ENCODE measurements at places on chromosomes 7 and 10. TPM values are rescaled to one million over a fixed set of nuclear protein-coding genes. Genes with fewer than 3 reads are reported as not detected.

DNA sequence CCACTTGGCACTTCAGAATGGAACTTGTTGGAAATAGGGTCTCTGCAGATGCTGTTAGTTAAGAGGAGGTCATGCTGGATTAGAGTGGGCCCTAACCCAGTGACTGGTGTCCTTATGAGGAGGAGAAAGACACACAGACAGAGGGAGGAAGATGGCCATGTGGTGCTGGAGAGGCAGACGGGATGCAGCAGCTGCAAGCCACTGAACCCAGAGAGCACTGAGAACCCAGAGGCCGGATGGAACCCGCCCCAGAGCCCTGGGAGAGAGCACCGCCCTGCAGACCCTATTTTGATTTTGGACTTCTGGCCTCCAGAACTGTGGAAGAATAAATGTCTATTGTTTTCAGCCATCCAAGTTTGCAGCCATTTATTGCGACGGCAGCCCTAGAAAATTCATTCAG lies 58.0 kb upstream of the EBF3 start:
- DNase-seq = no peak

GRCh38 chr10:1419796-1420610 lies 317.3 kb downstream of the ADARB2 start:
- DNase-seq = no peak

DNA sequence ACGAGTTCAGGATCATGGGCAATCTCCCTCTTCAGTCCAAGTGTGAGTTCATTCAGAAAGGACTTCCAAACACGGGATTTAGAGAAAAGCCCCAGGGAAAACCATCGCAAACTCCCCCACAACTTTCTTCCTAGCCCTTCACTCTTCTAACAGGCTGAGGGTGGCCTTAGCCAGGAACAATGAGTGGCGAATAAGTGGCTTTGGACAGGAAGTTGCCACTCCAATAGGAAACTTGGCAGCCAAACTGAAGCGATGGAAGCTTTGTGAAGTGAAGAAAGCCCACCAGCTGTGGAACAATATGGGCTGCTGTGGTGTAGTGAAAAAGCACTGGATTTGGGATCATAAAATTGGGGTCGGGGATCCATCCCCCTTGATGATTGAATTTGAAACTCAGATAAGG lies 193.2 kb downstream of the TEX36 start:
- DNase-seq = no peak

DNA sequence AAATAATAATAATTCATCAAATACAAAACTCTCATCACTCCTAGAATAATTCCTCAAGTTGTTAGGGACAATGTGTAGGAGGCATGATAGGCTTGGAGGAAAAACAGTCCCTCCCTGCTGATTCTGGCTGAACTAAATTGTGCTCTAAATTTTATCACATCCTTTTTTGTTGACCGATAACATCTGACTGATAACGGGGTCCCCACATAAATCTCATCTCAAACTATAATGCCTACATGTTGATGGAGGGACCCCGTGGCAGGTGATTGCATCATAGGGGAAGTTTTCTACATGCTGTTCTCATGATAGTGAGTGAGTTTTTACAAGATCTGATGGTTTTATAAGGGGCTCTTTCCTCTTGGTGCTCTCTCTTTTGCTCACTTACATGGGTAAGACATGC lies 1043.5 kb upstream of the SORCS1 start:
- no peak for DNase-seq

DNA sequence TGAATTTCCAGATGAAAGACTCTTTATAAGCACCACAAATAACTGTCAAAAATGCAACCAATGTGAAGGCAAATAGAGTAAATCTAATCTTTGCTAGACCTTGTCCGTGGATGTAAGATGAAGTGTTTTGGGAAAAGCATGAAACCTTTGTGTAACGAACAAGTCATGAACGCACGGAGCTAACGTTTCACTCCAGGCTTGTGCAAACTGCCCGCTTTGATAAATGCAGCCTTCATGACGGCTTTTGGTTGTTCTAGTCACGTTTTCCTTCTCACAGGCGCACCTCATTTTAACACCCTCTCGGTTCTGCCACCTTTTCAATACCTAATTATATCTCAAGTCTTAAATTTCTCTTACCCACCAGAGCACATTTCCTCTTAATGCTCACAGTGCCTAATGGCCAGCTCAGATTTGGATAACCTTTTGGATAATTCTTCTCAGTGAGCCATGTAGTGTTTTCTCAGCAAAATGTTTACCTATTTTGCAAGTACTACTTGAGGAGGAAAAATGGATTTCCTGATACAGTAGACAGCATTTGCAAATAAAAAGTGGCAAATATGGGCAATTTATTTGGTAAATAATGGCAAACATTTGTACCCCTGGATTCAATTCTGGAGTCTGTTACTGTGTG lies 63.2 kb downstream of the HECW1 start:
- no peak for DNase-seq

- DNase-seq = no peak
Observed at GRCh38 chr10:85067955-85068354, 739.6 kb downstream of the CCSER2 start.

Gene ACHE
- total RNA-seq = 0.73 TPM

Gene GFRA1
- total RNA-seq = not detected

Gene VIPR2
- total RNA-seq = 0.36 TPM

Gene TAS2R4
- 0.69 TPM for total RNA-seq
